Stimulated activated CD4-positive, alpha-beta T cell treated with anti-CD3 and anti-CD28 coated beads, Interleukin-2, amount 100 ng/mL, for 48 hours (primary cell): ENCODE measurements at places on chromosomes 3 and 15.

- DNase-seq = no peak
Measured at GRCh38 chr3:53675942-53676341, 170.3 kb downstream of the CHDH start.

GRCh38 chr15:74676801-74677200, 19.0 kb downstream of the EDC3 start:
- DNase-seq = no peak

DNA sequence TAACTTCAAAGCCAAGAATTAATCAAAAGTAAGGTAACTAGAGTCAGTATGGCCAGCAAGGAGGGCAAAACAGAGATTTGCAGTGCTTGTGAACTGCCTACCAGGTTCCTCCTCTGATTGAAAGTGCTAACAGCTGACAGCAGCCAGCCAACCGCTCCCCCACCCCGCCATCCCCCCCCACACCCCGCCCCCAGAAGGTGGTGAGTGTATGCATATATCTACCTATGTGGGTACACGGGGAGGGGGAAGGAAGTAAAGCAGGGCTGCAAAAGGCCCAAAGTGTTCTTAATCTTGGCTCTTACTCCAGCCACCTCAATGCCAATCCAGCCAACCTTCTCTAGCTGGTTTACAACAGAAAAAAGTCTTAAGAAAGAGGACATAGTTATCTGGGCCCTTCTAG, 50.7 kb downstream of the RAF1 start:
- no peak for DNase-seq

- DNase-seq = no peak
Measured at GRCh38 chr3:30848087-30848779, 46.2 kb downstream of the GADL1 start.

DNA sequence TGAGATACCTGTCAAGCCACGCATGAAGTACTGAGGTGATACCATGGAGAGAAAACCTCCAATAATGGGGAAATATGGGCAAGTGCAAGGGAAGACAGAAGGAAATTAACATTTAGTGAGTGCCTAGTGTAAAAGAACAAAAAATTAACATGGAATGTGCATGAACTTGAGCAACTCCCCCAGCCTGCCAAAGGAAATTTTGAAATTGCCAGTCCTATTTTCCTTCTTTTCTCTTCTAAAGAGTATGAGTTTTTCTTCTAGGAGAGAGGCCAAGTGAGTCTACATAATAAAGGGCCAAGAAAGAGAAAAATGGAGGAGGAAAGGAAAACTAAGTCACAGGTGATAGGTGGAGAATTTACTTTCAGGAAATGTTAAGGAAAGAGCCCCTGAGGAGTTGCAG, 602.4 kb upstream of the MDFIC2 start:
- DNase-seq = no peak

GRCh38 chr3:40169983-40170382, 139.5 kb upstream of the EIF1B start:
- no peak for DNase-seq

DNA sequence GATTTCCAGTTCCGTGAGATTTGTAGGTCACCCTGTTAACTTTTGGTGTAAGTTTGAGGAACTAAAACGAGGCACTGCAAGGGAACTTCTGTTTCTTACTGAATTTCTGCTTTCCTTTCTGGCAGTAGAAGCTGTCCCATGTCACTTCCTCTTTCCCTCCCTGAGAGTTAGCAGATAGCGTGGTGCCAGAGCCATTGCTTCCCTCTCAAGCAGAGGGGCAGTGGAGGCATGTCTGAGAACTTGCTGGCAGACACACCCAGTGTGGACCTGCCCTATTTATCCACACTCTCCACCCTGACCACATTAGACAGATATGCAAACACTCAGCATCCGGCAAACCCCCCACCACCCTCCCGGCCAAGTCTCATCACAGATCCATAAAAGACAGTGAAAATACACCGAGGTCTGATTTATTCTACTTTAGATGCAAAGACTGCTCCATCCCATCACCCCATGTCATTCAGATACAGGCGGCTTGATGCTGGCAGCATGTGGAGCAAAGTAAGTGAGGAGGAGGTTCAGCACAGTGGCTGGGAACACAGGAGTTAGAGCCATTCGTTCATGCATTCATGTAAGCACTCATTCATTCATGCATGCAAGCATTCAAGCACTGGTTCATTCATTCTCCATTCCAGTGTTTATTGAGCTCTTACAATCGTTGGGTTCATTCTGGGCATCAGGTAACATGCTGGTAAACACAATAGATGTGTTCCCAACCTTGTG, 324.7 kb downstream of the SHQ1 start:
- DNase-seq = no peak

DNA sequence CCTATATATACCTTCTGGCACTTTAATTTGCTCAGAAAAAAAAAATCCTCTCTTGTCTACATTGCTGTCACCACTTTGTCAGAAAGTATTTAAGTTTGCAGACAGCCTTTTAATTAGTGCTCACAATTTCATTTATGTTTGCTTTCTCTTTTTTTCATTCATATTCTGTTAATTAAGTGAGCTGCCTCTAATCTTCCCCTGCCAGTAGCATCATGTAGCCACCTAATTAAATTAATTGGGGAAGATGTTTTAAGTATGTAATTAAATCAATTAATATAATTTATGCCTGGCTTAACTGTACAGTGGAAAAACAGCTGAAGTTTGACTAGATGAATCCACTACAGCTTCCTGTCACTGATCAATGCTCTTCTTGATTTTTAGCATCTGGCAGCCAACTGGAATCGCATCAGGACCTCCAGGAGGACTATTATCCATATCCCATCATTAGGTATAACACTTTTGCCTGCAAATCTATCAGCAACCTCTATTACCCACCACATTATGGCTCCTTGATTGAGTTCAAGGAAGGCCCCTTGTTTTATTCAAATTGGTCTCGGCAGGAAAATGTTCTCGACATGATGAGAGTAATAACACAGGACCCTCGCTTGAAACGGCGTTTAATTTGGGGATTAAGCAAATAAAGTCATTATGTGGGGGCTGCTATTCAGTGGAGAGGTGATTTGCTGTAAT, 118.5 kb downstream of the IQCH start:
- DNase-seq = no peak

GRCh38 chr3:11001020-11001657, 8.6 kb downstream of the SLC6A1 start:
- DNase-seq = no peak

- DNase-seq = peak; percentile 77
Measured at GRCh38 chr15:67120839-67121643, 55.6 kb downstream of the SMAD3 start.

GRCh38 chr3:178900029-178900646, 171.5 kb downstream of the ZMAT3 start:
- no peak for DNase-seq

GRCh38 chr3:46668116-46668515, 25.4 kb downstream of the ALS2CL start:
- no peak for DNase-seq

GRCh38 chr3:183437061-183437460, 8.6 kb upstream of the MCF2L2 start:
- DNase-seq = no peak

DNA sequence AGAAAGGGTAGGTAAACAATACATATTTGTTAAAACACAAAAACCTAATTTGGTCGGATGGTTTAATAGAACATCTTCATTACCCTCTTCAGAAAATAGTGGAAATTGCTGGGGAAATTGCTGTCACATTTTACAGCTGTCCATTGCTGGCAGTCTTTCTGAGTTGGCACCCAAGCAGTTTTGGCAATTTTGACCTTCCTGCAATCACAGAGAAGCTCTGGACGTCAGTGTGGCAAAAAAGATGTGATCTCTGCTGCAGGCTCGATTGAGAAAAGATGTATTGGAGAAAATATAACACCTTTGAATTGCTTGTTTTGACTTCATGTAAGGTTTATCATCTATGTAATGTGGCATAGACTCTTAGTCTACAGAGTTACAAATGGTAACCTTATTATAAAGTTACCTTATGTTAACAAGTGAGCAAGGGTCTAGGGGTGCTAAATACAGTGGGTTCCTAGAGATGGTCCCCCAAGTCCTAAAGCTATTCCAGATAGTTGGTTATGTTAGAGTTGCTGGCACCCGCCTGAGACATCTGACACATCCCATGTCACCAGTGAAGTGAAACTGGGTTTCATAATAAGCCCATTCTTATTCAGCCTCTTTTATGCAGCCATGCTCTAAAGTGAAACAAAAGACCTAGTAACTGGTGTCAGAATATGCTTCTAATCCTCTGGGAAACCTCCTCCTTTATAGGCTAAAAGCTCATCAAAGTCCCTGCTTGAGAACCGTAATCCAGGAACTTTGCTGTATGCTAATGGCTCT, 14.0 kb downstream of the UBE2E1 start:
- no peak for DNase-seq

GRCh38 chr3:101995371-101996046, 146.2 kb downstream of the NFKBIZ start:
- DNase-seq = no peak

DNA sequence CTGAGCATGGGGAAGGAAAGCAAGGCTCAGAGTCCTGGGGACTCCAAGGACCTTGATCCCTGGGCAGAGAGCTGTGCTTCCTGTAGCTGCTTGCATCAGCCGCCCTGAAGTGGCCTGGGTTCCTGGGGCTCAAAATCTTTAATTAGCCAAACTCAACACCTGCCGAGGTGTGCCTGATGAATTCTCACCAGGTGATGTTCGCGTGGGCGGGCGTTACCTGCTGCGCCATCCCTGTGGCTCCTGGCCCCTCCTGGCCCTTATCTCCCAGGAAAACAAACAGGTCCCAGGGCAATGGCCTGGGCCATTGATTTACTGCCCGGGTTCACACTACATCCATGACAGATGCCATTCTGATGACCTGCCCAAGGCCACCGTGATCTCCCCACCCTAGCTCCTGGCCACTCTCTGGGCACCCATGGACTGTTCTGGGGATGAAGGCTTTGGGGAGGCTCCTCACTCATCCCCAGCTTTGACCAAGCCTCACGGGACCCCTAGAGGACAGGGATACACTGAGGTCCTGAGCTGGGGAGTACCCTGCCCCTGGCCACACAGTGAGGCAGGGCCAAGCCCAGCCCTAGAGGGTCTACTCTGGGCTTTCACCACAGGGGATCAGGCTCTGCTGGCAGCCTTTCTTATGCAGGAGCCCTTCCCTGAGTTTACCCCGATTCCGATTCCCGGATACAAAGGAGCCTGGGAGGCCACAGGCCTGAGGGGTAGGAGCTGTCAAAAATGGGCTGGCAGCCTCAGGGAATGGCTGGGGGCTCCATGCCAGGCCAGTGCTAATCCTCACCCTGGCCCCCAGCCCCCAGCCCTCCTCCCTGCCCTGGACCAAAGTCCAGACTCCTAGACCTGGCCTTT, 5.7 kb downstream of the SLC38A3 start:
- no peak for DNase-seq

DNA sequence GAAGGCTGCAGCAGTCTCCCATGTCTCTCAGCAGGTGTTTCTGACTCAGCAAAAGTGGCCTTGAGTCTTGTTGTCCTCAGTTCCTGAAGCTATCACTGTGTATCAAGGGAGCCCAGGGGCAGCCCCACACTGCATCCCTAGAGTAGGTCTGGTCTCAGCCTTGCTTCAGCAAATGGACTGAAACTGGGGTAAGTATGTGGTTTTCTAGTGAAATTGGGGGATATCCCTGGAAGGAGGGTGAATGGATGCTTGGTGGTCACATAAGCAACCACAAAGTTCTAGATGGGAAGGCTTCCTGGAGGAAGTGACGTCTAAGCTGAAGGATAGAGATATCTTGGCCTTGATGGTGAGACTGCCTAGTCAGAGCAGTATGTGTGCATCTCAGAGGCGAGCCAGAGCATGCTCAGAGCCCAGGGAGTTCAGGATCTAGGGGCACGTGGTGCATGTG, 38.4 kb downstream of the TMEM158 start:
- no peak for DNase-seq

DNA sequence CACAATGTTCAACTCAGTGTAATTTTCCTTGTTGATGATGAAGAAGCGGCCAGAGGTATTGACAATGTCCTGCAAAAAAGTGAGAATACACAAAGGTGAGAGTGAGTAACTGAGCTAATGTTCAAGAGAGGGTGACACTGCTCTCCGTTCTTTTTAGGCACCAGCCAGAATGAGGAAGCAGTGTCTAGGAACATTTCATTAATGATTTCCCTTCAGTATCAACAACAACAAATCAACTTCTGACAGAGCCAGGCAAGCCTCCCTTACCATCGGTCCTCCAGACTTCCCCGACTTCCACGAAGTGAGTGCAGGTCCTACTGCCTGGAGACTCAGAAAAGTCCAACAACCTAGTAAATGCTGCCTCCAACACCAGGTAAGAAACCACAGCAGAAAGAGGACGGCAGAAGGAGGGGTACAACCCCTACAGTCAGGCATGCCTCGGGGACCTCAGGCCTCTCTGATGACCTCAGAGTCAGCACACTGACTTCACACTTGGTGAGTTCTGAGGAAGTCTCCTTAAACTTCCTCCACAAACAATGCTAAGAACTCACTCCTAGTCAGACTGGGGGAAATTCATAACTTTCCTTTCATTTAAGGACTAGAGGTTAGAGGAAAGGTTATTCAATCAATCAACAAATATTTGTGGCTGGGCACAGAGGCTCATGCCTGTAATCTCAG, 62.7 kb downstream of the NPTN start:
- DNase-seq = no peak

- DNase-seq = no peak
Measured at GRCh38 chr3:176190755-176191154, 1006.5 kb downstream of the TBL1XR1 start.
